ENCODE measurements at places on chromosomes 3 and 15.

DNA sequence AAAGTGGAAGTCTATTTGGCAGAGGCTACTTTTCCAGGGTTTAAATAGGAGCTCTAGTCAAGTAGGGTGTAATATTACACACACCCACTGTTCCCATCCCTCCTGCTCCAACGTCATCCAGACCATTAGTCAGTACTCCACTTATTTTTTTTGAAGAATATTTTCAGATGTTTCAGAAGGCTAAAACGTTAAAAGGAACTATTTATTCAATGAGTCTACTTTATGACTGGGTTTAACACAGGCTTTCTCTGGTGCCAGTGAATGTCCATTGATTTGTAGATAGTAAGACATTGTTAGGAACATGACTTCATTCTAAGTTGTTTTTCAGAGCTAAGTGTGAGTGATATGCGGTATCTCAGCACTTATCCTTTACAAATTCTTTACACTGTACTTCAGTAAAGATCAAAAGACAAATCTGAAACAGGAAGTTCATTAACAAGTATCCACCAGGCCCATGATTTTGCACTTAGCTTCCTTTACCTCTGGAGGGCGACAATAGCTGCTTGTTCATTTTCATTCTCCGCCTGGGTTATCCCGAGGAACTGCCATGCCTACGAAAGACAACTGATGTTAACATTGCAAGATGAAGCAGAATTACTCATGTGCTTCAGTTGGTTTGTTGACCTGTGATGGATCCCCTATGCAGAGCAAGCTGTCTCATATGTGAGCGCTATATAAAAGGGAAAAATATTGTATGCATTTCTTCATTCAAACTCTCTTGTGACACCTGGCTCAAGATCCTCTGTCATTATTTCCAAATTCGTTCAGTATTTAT, 158.7 kb downstream of the USP13 start:
- no peaks in the 10 kb centered on the region for H3K27me3 ChIP-seq
- no peaks in the 10 kb centered on the region for H3K36me3 ChIP-seq
- H3K27ac ChIP-seq: no peak overlapping the region
- H3K4me1 ChIP-seq: no peaks in the 10 kb centered on the region
- no peak for DNase-seq

- no peaks in the 10 kb centered on the region for H3K27me3 ChIP-seq
- H3K4me3 ChIP-seq: no peak overlapping the region
- no peak overlapping the region for H3K27ac ChIP-seq
- H3K36me3 ChIP-seq: no peaks in the 10 kb centered on the region
Measured at GRCh38 chr3:95476534-95476933, 1337.9 kb upstream of the EPHA6 start.

- H3K27me3 ChIP-seq: peaks cover 88% of the 10 kb centered on the region
- H3K27ac ChIP-seq: no peak overlapping the region
- peak overlapping the region; percentile 69 for H3K4me3 ChIP-seq
- peaks cover 15% of the 10 kb centered on the region for H3K4me1 ChIP-seq
Measured at GRCh38 chr15:83283138-83283812, 1.2 kb downstream of the BNC1 start.

GRCh38 chr3:186965141-186965879, 35.0 kb downstream of the ST6GAL1 start:
- peak overlapping the region; percentile 20 for H3K4me3 ChIP-seq
- H3K4me1 ChIP-seq: peaks cover 99% of the 10 kb centered on the region
- no peaks in the 10 kb centered on the region for H3K27me3 ChIP-seq
- H3K36me3 ChIP-seq: peaks cover 5% of the 10 kb centered on the region

DNA sequence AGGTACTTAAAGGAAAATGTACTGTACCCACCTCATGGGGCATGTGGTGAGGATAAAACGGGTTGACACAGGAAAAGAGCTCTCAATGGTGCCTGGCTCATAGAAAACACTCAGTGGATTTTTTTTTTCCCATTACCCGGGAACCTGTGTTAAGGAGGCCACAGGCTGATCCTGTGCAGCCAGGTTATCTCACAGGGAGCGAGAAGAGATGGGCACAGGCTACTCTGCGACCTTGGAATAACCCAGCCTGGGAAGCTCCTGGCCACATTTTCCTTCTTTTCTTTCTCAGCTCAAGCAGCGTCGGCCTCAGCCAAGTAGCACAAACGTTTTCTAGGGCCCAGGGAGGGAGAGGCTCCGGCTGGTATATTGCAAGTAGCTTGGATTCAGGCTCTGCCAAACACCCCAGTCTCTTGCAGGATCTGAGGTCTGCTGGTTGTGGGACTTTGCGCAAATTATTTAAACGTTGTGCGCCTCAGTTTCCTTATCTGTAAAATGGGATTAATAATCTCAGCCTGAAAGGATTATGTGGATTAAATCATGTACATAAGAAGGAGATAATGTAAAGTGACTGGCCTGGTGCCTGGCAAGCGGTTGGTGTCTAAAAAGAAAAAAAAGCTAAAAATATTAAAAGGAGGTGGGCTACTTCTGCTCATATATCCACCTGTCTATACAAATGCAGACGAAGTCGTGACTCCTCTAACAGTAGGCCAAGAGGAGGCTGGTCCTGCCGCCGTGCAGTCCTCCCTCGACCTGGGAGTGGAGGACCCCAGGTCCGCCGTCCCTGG, 2.2 kb downstream of the FURIN start:
- no peaks in the 10 kb centered on the region for H3K27me3 ChIP-seq
- peak overlapping the region; percentile 98 for H3K27ac ChIP-seq
- H3K4me3 ChIP-seq: peak overlapping the region; percentile 93

- no peak for DNase-seq
- H3K27me3 ChIP-seq: no peaks in the 10 kb centered on the region
- no peaks in the 10 kb centered on the region for H3K36me3 ChIP-seq
Measured at GRCh38 chr3:188635258-188636042, 481.5 kb downstream of the LPP start.

GRCh38 chr15:100255644-100256043, 86.1 kb downstream of the ADAMTS17 start:
- DNase-seq: no peak
- no peaks in the 10 kb centered on the region for H3K27me3 ChIP-seq
- H3K4me1 ChIP-seq: no peaks in the 10 kb centered on the region
- H3K36me3 ChIP-seq: no peaks in the 10 kb centered on the region

GRCh38 chr3:32685543-32686185, 676 bp downstream of the CNOT10 start:
- peaks cover 30% of the 10 kb centered on the region for H3K4me1 ChIP-seq
- no peak for DNase-seq
- H3K27me3 ChIP-seq: no peaks in the 10 kb centered on the region
- peak overlapping the region; percentile 92 for H3K27ac ChIP-seq
- H3K36me3 ChIP-seq: peaks cover 6% of the 10 kb centered on the region
- peak overlapping the region; percentile 96 for H3K4me3 ChIP-seq

DNA sequence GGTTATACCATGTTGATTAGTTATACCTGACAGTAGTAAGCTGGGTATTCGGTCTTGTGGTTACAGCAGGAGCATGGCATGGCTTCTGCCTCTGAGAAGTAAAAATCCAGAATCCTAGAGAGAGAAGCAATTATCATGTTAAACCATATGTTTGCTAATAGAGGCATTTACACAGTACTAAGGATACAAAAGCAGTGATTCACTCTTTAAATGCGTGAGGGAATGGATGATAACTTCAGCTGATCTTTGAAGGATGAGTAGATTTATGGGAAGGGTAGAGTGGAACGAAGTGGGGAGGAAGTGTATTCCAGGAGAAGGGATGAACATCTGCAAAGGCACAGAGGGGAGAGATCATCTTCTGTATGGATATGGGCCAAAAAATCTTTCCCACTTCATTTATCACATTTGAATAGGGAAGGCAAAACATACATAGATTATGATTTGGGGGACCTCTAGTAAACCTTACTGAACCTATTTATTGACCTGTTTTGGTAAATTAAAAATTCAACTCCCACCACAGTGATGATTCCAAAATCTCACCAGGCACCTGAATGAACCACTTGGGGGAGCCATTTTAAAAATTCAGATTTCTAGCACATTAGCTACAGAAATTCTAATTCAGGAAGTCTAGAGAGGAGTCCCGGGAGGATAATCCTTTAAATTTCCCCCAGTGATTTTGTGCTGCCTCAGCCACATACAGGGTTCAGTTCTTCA, 35.1 kb downstream of the IGSF10 start:
- H3K27me3 ChIP-seq: no peaks in the 10 kb centered on the region
- H3K36me3 ChIP-seq: no peaks in the 10 kb centered on the region
- no peaks in the 10 kb centered on the region for H3K4me1 ChIP-seq
- no peak for DNase-seq
- H3K27ac ChIP-seq: no peak overlapping the region

GRCh38 chr15:65578904-65579728, 31.8 kb downstream of the INTS14 start:
- no peaks in the 10 kb centered on the region for H3K27me3 ChIP-seq
- no peak overlapping the region for H3K4me3 ChIP-seq
- H3K36me3 ChIP-seq: peaks cover 79% of the 10 kb centered on the region
- DNase-seq: no peak

DNA sequence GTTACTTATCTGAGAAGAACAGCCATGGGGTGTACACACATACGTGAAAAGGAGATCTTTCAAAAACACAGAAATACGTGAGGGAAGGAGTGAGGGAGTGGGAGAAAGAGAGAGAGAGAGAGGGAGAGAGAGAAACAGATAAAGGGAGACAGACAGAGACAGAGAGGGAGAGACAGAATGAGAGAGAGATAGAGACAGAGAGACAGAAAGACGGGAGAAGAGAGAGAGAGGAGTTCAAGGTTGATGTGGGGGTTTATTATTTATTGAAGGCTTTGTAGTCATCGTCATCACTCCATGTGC, 64.0 kb downstream of the CHST2 start:
- no peak overlapping the region for H3K4me3 ChIP-seq
- no peaks in the 10 kb centered on the region for H3K4me1 ChIP-seq
- no peaks in the 10 kb centered on the region for H3K27me3 ChIP-seq
- no peak for DNase-seq
- no peaks in the 10 kb centered on the region for H3K36me3 ChIP-seq

DNA sequence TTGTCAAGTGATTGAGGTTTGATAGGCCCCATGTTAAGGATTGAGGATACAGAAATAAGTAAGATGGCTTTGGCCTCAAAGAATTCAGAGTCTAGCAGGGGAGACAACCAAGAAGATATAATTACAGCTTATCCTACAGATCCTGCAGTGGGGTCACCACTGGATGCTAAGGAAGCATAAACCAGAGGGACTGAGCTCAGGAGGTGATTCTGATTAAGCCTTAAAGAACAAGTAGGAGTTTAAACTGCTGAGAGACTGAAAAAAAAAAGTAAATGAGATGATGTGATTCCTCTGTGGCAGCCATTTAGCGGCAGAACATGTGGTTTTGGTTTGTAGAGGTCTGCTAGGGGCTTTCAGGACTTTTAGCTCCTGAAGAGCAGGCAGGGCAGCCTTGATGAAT, 72.1 kb upstream of the ROPN1 start:
- H3K4me3 ChIP-seq: no peak overlapping the region
- no peaks in the 10 kb centered on the region for H3K27me3 ChIP-seq
- DNase-seq: no peak
- H3K36me3 ChIP-seq: no peaks in the 10 kb centered on the region
- peaks cover 62% of the 10 kb centered on the region for H3K4me1 ChIP-seq

GRCh38 chr3:37189109-37189508, 14.7 kb upstream of the LRRFIP2 start:
- DNase-seq: no peak
- no peak overlapping the region for H3K27ac ChIP-seq
- H3K4me3 ChIP-seq: no peak overlapping the region

DNA sequence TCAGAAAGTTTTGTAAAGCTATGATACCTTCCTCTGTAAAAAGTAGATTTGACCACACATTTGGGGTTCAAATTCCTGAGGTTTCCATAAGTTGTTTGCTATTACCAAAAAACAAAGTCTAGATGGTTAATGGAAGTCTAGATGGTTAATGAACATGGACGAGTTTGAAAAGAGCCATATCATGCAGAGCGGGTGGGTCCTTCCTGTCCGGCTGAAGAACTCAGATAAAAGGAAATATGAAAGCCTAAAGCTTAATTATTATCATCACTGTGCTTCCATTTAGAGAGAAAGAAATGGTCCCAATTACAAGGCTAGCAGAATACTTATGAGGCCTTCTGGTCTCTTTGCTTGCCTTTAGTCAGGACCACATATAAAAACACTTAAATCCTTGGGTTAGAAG, 132.1 kb upstream of the SATB1 start:
- H3K27me3 ChIP-seq: no peaks in the 10 kb centered on the region
- H3K36me3 ChIP-seq: no peaks in the 10 kb centered on the region
- H3K4me3 ChIP-seq: no peak overlapping the region
- DNase-seq: no peak
- H3K27ac ChIP-seq: no peak overlapping the region

DNA sequence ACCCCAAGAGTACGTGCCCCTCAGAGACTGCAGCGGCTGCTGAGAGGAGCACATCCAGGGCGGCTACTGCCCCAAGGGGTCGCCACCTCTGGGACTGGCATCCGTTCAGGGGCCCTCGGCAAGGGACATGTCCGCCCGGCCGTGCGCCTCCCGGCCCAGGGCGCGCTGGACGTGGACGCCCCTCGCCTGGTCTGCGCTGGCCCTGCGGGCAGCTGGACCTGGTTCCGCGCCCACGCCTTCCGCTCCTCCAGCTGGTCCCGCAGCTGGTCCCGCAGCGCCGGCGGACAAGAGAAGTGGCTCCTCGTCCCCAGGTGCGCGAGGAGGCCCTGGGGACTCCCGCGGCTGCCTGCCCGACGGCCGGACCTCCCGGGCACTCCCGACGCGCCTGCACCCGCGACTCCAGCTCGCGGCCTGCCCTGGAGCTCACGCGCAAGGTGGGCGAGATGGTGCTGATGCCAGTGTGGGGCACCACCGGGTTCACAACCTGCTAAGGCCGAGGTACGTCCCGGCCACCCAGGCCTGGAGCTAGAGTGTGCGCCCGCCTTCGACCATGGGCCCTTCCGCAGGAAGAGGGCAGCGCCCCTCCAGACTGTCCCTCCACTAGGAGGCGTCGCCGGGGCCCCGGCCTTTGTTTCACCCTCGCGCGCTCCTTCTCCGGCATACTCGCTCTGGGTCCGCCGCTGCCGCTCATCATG, 14.4 kb upstream of the GP9 start:
- peak; percentile 15 for DNase-seq
- H3K4me1 ChIP-seq: peaks cover 13% of the 10 kb centered on the region
- no peak overlapping the region for H3K27ac ChIP-seq
- peak overlapping the region; percentile 63 for H3K4me3 ChIP-seq
- peaks cover 13% of the 10 kb centered on the region for H3K27me3 ChIP-seq

GRCh38 chr3:21447476-21448151, 303.4 kb downstream of the ZNF385D start:
- H3K4me3 ChIP-seq: peak overlapping the region; percentile 31
- no peak overlapping the region for H3K27ac ChIP-seq
- H3K4me1 ChIP-seq: peaks cover 13% of the 10 kb centered on the region
- H3K27me3 ChIP-seq: no peaks in the 10 kb centered on the region
- DNase-seq: no peak

DNA sequence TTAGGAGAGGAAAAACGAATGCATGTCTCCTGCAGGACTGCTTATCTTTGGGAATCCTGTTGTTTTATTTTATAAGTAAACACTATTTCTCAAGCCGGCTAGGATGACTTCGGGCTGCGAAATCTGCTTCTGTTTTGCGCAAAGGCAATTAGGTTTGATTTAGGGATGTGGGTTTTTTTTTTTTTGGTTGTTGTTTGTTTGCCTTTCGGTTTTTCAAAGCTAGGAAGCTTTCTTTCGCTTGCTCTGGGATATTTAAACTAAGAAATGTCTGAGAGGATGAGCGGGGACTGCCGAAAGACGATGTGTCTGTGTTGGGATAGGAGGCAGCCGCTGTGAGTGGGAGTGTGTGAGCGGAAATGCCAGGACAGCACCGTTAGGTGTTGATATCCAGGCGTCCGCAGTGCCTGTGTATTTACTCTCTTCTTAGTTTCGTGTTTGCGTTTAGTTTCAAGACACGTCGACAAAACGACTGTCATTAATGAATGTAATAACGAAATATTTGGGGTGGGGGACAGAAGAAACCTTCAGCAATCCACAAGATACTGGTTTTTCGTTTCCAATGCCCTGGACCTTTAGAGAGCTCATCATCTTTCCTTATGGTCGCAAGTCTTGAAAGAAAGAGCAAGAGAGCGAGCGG, 604 bp downstream of the ISL2 start:
- H3K27ac ChIP-seq: no peak overlapping the region
- H3K36me3 ChIP-seq: no peaks in the 10 kb centered on the region
- peaks cover 100% of the 10 kb centered on the region for H3K27me3 ChIP-seq

Data from left ventricle myocardium inferior (tissue), 1 donor.